ENCODE measurements at places on chromosomes 2 and 18.

DNA sequence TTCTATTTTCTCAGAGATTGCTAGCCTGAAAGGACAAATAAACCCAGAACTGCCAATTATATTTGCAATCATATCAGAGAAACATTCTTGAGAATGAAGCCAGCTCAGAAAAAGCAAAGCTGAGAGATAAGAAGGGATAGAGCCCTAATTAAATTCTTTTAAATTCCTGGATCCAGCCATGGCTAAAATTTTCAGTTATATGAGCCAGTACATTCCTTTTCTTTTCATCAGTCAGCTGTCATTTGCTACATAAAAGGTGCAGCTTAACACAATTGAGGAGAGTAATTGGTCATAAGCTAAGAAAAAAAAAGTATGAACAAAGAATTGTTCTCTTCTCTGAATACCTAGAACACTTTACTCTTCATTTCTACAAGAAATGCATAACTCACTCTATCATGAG, 303.5 kb upstream of the FIGN start:
- no peak overlapping the region for H3K4me3 ChIP-seq
- no peak for DNase-seq
- H3K4me1 ChIP-seq, result no peaks in the 10 kb centered on the region
- H3K27ac ChIP-seq, result no peak overlapping the region
- no peaks in the 10 kb centered on the region for H3K27me3 ChIP-seq

- no peak for DNase-seq
- no peak within 1 kb of the TSS for H3K4me3 ChIP-seq
- peaks cover 45% of the 10 kb centered on the region for H3K4me1 ChIP-seq
- H3K36me3 ChIP-seq, result peaks cover 9% of the 10 kb centered on the region
- no peaks in the 10 kb centered on the region for H3K27me3 ChIP-seq
Observed at GRCh38 chr2:174597345-174598047, at the start of gene WIPF1. Gene WIPF1 (minus strand): TSS chr2:174597804. CDS start chr2:174585573, 12,231 bp downstream.

DNA sequence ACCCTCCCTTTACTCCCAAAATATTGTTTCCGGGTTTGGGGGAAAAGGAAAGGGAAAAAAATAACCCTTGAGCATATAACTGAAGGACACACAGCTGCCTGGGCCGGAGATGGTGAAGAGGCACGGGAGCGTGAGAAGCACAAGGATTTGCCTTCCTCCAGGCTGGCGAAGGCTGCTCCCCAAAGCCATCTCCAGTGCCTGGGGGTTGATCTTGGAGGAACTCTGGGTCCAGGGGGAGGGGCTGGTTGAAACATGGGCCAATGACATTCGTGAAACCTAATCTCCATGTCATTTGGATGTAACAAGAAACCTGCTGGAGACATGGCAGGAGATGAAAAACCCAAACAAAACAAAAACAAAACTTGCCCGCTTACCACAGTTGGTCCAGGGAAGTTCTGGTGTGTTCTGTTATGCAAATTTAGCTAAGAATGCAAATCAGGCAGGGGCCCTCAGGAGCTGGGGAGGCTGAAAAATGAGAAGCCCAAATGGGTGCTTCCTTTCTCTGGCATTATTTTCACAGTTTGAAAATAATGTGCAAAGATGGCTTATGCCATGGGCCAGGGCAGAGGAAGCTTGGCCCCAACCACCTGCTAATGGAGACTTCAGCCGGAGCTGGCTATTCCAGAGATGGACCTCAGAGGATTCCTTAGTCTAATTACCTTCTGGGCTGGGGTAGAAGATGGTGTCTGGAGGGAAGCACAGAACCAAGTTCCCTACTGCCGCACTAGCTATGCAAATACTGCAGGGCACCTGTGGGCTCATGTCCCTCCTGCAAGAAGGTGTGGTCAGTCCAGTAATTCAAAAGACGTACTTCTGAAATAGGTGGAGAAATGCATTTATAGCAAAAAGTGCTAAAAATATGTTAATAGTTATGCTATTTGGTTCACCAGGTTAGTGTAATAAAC, 180.9 kb downstream of the BCL2 start:
- no peak overlapping the region for H3K4me3 ChIP-seq
- H3K4me1 ChIP-seq, result peaks cover 49% of the 10 kb centered on the region
- H3K27me3 ChIP-seq, result no peaks in the 10 kb centered on the region
- no peak overlapping the region for H3K27ac ChIP-seq
- no peaks in the 10 kb centered on the region for H3K36me3 ChIP-seq
- DNase-seq, result peak; percentile 51

DNA sequence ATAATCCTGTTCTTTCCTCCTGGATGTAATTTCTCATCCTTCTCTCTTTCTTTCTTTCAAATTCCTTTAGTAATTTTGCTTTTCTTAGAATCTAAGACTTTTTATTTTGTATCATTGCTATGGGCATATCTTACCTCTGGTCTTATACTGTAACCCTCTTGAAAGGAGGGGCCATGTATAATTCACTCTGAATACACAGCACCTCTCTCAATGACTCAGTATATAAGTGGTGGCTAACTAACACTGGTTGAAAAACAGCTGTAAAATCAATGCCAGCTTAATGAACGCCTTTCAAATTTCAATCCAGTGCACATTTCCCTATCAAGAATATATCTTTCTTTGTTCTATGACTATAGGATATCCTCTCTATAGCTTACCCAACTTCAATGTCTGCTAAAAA, 53.7 kb downstream of the CWC22 start:
- DNase-seq, result no peak
- H3K4me1 ChIP-seq, result no peaks in the 10 kb centered on the region
- H3K27ac ChIP-seq, result no peak overlapping the region
- H3K36me3 ChIP-seq, result peaks cover 45% of the 10 kb centered on the region

DNA sequence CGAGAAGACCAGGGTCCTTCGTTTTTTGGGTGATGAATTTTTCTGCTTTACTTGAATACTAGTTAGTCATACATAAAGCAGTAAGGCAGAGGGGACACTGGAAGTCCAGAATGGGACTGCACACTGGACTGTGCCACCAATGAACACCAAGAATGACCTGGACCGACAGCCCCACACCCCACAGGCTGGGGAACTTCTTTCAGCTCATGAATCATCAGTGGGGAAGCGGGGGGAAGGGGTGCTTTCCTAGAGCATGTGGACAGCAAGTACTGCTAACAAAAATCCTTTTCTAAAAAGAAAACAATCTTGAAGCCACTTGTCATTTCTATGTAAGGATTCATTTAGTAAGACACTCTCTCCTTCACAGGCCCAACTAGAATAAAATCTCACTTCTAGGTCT, 86.0 kb downstream of the DTNB start:
- no peak overlapping the region for H3K4me3 ChIP-seq
- no peak overlapping the region for H3K27ac ChIP-seq
- no peaks in the 10 kb centered on the region for H3K4me1 ChIP-seq
- DNase-seq, result no peak
- no peaks in the 10 kb centered on the region for H3K36me3 ChIP-seq

DNA sequence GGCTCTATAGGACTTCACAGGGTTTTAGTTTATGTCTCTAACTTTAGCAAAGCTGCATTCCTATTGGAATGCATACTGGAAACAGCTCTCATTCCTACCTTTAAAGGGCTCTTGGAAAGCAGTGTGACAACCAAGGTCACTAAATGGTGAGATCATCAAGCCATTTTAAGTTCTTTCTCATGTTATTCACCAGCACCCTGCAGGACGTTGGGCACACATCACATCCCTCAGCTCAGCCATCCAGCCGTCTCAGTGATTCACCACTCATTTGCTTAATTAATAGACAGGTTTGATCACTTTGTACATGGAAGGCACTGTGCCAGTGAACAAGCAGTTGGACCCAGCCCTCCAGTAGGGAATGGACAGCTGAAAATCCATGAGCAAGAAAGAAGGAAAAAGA, 32.2 kb upstream of the RBM44 start:
- peaks cover 42% of the 10 kb centered on the region for H3K36me3 ChIP-seq
- H3K27me3 ChIP-seq, result no peaks in the 10 kb centered on the region

GRCh38 chr2:236576087-236576486, 6.5 kb downstream of the ACKR3 start:
- no peaks in the 10 kb centered on the region for H3K27me3 ChIP-seq
- peaks cover 12% of the 10 kb centered on the region for H3K36me3 ChIP-seq
- no peak for DNase-seq
- H3K4me1 ChIP-seq, result no peaks in the 10 kb centered on the region
- H3K4me3 ChIP-seq, result no peak overlapping the region
- H3K27ac ChIP-seq, result peak overlapping the region; percentile 37

GRCh38 chr2:86806059-86806857, 15.5 kb upstream of the CD8A start:
- peak overlapping the region; percentile 2 for H3K4me3 ChIP-seq
- H3K27ac ChIP-seq, result no peak overlapping the region
- DNase-seq, result no peak

DNA sequence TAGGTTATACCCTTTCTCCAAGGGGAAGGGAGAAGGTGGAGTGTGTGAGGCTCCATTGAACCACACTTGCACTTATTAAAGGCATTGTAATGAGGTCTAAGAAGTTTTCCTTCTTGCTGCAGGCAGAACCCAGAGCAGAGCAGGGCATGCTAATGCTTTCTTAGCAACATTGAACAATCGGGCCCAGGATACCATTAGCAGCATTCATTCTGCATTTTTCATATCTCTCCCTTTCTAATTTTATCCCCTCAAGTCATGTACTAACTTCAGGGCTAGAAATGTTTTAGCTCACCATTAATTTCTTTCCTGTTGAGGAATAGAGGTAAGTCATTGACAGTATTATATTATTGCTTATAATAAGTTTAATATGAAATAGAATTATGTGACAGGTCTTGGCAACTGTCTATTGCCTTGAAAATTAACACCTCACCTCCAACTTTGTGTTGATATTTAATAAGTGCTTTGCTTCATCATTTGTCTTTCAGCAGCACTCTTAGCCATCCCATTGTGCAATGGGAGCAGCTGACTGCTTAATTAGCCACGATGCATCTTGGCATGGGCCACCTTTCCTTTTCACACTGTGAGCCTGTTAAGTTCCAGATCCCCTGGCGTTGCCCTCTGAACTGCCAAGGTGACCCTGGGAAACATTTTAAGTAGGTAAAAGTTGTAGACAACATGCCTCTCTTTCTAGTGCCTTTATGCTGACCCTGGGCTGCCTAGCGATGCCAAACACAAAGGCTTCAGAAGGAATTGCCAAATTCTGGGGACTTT, 300.8 kb upstream of the MEX3C start:
- H3K27me3 ChIP-seq, result no peaks in the 10 kb centered on the region
- peaks cover 5% of the 10 kb centered on the region for H3K4me1 ChIP-seq
- no peak overlapping the region for H3K4me3 ChIP-seq
- peak overlapping the region; percentile 42 for H3K27ac ChIP-seq

- no peak overlapping the region for H3K27ac ChIP-seq
- DNase-seq, result no peak
- no peaks in the 10 kb centered on the region for H3K36me3 ChIP-seq
Observed at GRCh38 chr2:62076980-62077638, 118.8 kb upstream of the B3GNT2 start.

DNA sequence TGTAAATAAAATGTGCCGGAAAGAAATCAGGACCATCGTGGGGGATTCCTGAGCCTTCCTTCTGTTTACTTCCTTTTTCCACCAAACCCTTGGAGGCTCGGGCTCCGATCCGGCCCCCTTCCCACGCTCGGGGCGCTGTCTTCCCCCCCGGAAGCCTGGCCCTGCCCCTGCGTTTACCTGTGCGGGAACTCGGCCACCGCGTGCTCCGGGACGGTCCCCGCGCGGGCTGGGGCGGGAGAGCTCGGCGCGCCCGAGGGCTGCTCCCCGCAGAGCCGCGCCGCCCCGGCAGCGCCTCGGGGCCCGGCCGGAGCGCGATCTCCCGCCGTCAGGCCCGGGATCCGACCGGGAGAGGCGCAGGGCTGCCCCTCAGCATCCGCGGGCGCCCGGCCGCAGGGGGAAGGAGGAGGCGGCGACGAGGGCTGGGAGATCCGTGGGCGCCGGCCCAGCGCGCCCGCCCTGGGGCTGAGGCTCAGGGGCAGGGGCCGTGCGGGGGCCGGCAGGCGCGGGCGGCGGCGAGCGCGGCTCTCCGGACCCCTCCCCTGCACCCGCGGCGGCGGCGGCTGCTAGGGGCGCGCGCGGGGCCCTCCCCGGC, 435 bp downstream of the ADCY3 start:
- H3K4me1 ChIP-seq, result no peaks in the 10 kb centered on the region
- H3K27ac ChIP-seq, result peak overlapping the region; percentile 32
- no peaks in the 10 kb centered on the region for H3K36me3 ChIP-seq
- peak overlapping the region; percentile 53 for H3K4me3 ChIP-seq

DNA sequence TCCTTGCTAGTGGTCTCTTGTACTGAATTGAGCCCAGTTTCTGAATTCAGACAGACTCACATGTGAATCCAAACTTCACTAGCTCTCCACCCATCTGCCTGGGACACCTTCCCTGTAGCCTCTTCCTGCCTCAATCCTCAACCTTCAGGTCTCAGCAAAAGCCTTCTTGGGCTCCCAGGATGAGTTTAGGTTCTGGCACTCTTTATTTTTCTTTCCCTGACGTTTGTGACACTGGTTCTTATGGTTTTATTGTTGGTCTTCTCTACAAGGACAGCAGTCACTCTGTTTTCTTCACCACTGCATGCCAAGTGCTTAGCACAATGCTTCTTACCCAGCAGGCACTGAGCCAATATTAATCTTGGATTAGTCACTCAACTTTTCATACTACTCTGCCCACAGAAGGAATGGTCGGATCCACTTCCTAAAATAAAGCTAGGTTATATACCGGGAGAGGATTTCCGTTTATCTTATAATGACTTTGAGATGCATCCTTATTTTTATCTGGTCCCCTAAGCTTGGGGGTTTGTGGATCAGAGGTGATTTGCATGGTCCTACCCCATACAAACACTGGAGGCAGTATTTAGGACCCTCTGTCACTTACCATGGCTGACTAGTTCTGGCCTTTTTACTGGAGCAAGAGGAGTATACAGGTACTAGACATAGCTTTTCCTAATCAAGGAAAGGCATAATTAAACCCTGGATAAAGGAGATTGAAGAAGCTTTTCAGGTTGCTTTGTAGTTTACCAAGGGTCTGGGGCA, 186.3 kb downstream of the MYCN start:
- no peak overlapping the region for H3K27ac ChIP-seq
- no peak overlapping the region for H3K4me3 ChIP-seq
- H3K27me3 ChIP-seq, result no peaks in the 10 kb centered on the region
- DNase-seq, result no peak
- no peaks in the 10 kb centered on the region for H3K4me1 ChIP-seq

DNA sequence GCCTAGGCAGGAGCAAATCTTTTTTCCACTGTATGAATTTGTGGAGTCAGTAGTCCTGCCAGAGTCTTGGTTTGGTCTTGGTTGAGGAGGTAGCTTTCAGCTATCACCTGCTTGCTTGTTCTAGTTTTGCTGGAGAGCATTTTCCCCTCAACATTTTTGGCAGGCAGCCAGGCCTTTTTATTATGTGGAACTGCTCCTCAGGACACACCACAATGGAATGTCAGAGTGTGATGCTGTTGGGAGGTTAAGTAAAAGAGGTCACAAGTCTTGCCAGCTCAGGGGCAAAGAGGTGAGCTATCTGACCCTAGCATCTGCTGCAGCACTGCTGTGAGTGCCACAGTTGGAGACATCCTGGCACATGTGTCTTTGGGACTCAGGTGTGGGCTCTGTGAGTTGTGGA, 258.0 kb downstream of the CNTNAP5 start:
- no peaks in the 10 kb centered on the region for H3K4me1 ChIP-seq
- H3K27me3 ChIP-seq, result no peaks in the 10 kb centered on the region
- no peak overlapping the region for H3K4me3 ChIP-seq

GRCh38 chr2:227479865-227480475, 8.0 kb downstream of the AGFG1 start:
- H3K36me3 ChIP-seq, result no peaks in the 10 kb centered on the region
- H3K27ac ChIP-seq, result no peak overlapping the region
- H3K4me3 ChIP-seq, result no peak overlapping the region
- peaks cover 45% of the 10 kb centered on the region for H3K4me1 ChIP-seq

All from heart left ventricle (tissue), 16 donors.